ENCODE measurements at places on chromosomes 2 and 18.

DNA sequence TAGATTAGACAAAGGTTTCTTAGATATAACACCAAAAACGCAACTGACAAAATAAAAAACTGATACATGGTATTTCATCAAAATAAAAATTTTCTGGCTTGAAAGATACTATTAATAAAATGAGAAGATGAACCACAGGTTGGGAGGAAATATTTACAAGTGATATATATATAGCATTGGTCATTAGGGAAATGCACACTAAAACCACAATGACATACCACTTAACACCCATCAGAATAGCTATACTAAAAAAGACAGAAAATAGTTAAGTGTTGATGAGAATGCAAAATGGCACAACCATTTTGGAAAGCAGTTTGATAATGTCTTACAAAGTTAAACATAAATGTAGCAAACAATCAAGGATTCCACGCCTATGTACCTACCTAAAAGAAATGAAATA lies 83.9 kb downstream of the SLC66A3 start:
- no peak for DNase-seq

GRCh38 chr2:105068875-105069274 lies 31.0 kb downstream of the MRPS9 start:
- DNase-seq, result no peak

GRCh38 chr2:205934443-205934842 lies 151.5 kb downstream of the INO80D start:
- no peak for DNase-seq

GRCh38 chr2:230734247-230735175 lies 21.9 kb downstream of the CAB39 start:
- DNase-seq, result no peak

DNA sequence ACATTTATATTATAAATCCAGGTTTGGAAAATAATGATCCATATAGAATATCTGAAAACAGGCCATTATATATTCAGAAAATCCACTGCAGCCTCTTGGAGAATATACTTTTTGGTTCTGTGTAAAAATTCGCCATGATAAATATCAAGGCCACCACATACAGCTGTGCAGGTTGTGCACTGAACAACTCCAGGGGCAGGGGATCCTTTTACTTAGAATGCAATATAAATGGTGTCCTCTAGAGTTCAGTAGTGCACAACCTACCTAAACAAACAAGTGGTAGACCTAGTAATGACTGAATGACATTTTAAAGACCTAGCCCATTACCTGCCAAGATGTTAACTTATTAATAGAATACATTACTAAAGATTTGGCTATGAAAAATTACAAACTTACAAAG lies 22.4 kb downstream of the MOGAT1 start:
- DNase-seq, result no peak

DNA sequence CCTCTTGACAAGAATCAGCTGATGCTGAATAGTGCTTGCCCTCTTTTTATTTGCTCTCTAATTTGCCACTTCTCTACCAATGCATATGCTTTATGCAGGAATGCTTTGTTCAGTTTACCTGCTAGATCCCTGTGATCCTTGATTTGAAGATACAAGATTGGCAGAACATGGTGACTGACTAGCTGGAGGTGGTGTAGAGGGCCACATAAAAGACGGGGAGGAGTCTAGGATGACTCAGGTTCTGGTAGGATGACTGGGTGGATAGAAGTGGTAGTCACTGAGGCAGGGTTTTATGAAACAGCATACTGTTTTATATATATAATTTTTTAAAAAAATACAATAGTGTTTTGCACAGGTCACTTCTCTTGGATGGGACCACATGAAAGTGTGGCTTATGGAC lies 6.3 kb upstream of the ADGRF3 start:
- DNase-seq, result no peak

GRCh38 chr18:40676668-40677067 lies 1278.4 kb upstream of the PIK3C3 start:
- no peak for DNase-seq

DNA sequence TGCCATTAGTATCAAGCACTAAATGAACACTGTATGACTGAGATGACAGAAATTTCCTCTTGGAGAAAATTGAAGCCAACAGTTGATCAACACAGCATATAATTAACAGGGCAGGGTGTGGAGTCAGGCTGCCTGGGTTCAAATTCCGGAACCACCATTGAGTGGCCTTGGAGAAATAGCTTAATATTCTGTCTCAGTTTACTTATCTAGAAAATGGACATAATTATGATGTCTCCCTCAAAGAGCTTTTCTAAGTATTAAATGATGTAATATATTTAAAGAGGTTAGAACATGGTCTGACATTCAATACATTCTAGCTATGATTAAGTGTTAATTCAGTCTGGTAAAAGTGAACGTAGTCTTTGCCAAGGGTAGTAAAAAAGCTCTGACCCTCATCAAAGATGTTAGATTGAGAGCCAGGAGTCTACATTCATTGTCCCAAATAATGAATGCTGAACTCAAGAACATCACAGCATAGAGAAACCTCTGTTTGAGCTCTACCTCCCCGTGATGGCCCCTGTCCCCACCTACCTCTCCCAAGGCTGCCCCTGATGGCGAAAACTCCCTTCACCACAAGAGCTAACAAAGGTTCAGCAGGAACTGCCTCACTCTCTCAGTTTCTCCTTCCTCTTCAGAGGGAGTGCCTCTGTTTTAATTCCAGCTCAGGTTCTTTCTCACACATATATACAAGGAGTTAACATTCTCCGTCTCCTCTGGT lies 2.7 kb upstream of the VWA3B start:
- DNase-seq, result no peak

- no peak for DNase-seq
These were observed 136.6 kb downstream of the ACOXL start for GRCh38 chr2:110868971-110869370.

DNA sequence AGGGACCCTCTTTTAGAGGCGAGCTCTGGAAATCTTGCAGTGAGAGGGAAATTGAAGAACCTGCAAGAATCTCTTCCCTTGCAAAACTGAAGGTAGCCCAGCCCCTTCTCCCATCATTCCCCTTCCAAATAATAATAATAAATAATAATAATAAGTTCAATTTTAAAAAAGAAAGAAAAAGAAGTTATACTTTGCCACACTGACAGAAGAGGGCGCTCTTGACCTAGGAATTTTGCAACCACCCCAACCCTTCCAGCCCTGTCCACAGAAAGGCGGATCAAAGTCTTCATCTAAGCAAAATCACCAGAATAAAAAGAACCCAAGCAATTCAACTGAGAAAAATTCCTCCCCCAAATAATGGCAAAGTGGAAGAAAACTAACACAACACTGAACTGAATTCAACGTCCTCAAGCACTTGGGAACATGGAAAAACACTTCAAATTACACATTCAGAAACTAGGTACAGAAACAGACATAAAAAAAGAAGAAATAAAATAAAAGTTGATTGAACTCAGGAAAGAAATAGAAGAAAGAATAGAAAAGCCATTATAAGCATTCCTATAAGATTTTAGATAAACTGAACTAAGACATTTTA lies 98.9 kb upstream of the GLS start:
- DNase-seq, result no peak

DNA sequence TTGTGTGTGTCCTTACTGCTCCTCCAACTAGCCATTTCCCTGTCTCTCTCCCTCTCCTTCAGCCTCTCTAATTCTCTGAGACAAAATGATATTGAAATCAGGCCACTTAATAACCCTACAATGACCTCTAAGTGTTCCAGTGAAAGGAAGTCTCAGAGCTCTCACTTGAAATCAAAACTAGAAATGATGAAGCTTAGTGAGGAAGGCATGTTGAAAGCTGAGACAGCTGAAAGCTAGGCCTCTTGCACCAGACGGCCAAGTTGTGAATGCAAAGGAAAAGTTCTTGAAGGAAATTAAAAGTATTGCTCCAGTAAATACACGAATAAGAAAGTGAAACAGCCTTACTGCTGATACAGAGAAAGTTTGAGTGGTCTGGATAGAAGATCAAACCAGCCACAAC lies 72.9 kb downstream of the PRKCE start:
- no peak for DNase-seq

GRCh38 chr2:28643911-28644334 lies 107.7 kb upstream of the PPP1CB start:
- no peak for DNase-seq

Data from NCI-H187 (cell line).